ENCODE measurements at places on chromosomes 5 and 9.
A peak's percentile ranks its signal among the peaks of the same experiment; 100 is the strongest.

DNA sequence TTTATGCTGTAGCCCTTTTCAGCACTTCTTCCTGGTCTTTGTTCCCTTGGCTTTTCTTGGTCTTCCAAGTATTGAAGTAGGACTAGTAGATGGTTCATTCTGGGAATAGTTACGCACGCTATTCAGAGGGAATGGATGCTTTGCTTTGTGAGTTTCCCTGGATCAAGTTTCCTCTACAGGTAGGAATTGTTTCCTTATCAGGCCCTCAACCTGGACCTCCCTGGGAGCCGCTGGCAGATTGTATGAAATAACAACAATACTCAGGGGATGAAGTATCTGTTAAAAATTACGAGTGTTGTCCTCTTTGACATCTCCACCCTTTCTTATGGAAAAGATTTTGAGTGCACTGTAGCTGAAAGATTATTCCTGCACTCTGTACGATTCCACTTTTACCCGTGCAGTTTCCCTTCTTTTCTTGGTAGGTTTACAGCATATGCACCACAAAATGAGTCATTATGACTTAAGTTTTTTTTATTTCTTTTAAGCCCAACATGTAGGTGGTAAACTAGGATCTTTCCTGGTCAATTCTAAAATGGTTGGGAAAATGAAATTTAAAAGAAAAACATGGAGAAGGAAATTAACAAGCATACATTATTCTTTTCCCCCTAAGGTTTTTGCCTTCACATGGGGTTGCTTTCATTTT, 57.9 kb downstream of the ARHGAP26 start:
- H3K4me3 ChIP-seq: peak overlapping the region; percentile 51
- peak overlapping the region; percentile 90 for H3K27ac ChIP-seq
- no peaks in the 10 kb centered on the region for H3K27me3 ChIP-seq
- no peak for DNase-seq
- peaks cover 93% of the 10 kb centered on the region for H3K4me1 ChIP-seq
- H3K36me3 ChIP-seq: no peaks in the 10 kb centered on the region

GRCh38 chr9:130351343-130351742, 85.8 kb downstream of the HMCN2 start:
- DNase-seq: no peak
- H3K27ac ChIP-seq: no peak overlapping the region
- H3K27me3 ChIP-seq: no peaks in the 10 kb centered on the region
- H3K4me1 ChIP-seq: no peaks in the 10 kb centered on the region
- H3K36me3 ChIP-seq: no peaks in the 10 kb centered on the region

GRCh38 chr9:69542058-69542457, 130.1 kb downstream of the APBA1 start:
- no peak for DNase-seq
- H3K4me1 ChIP-seq: no peaks in the 10 kb centered on the region
- no peak overlapping the region for H3K27ac ChIP-seq
- peaks cover 61% of the 10 kb centered on the region for H3K27me3 ChIP-seq

- H3K27ac ChIP-seq: peak overlapping the region; percentile 43
- peak; percentile 21 for DNase-seq
- no peaks in the 10 kb centered on the region for H3K27me3 ChIP-seq
- peaks cover 42% of the 10 kb centered on the region for H3K4me1 ChIP-seq
- no peaks in the 10 kb centered on the region for H3K36me3 ChIP-seq
- H3K4me3 ChIP-seq: peak overlapping the region; percentile 31
Observed at GRCh38 chr5:172868924-172869591, 35.0 kb downstream of the ERGIC1 start.

GRCh38 chr5:65185468-65185867, 296.3 kb downstream of the ADAMTS6 start:
- no peaks in the 10 kb centered on the region for H3K27me3 ChIP-seq
- no peak overlapping the region for H3K27ac ChIP-seq
- H3K4me3 ChIP-seq: no peak overlapping the region
- H3K36me3 ChIP-seq: no peaks in the 10 kb centered on the region
- no peaks in the 10 kb centered on the region for H3K4me1 ChIP-seq
- no peak for DNase-seq

GRCh38 chr5:109682383-109682782, 7.3 kb upstream of the MAN2A1 start:
- DNase-seq: no peak
- H3K36me3 ChIP-seq: no peaks in the 10 kb centered on the region
- no peaks in the 10 kb centered on the region for H3K27me3 ChIP-seq
- H3K4me1 ChIP-seq: no peaks in the 10 kb centered on the region
- H3K27ac ChIP-seq: no peak overlapping the region

- no peak for DNase-seq
- no peak overlapping the region for H3K4me3 ChIP-seq
- H3K4me1 ChIP-seq: peaks cover 4% of the 10 kb centered on the region
- no peaks in the 10 kb centered on the region for H3K27me3 ChIP-seq
Observed at GRCh38 chr9:134059188-134059641, 8.6 kb downstream of the BRD3 start.

- DNase-seq: no peak
- H3K36me3 ChIP-seq: no peaks in the 10 kb centered on the region
- no peaks in the 10 kb centered on the region for H3K27me3 ChIP-seq
- H3K4me1 ChIP-seq: peaks cover 6% of the 10 kb centered on the region
- H3K4me3 ChIP-seq: no peak overlapping the region
Observed at GRCh38 chr9:77982581-77983319, 48.9 kb downstream of the GNAQ start.

DNA sequence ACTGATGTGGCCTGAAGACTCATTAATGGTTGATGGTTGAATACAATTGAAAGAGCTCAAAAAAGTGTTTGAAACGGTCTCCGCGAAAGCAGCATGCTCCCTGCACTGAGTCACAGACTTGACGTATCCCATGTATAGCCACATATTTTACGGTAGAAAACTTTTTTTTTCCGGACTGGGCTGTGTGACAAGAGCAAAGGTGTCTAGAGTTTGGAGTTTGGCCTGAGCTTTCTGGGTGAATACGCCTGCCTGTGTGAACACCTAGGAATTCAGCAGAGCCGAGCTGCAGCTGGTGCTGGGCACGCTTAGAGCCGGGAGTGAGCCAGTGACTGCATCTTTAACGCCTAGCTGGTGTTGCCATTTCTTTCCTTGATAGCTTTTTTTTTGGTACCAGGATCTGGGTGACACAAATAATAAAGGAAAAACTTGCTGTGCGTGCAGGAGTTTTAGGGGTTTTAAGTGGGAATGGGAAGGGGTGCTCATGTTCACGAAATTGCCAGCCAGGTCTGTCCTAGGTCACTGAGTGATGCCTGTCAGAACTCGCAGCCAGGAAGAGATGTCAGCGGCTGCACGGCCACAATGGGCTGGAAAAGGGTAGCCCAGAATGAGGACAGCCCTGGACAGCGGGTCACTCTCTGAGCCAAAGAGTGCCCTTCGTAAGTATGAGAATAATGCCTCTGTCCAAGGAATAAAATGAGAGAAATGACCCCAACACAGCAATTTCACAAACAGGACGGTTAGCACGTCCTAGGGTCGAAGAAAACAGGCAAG, 51.7 kb downstream of the PSMB7 start:
- H3K4me3 ChIP-seq: no peak overlapping the region
- DNase-seq: no peak
- H3K36me3 ChIP-seq: no peaks in the 10 kb centered on the region
- H3K27me3 ChIP-seq: no peaks in the 10 kb centered on the region

- H3K4me3 ChIP-seq: no peak overlapping the region
- H3K27ac ChIP-seq: no peak overlapping the region
- DNase-seq: no peak
Observed at GRCh38 chr5:114308017-114308416, 53.9 kb upstream of the KCNN2 start.

DNA sequence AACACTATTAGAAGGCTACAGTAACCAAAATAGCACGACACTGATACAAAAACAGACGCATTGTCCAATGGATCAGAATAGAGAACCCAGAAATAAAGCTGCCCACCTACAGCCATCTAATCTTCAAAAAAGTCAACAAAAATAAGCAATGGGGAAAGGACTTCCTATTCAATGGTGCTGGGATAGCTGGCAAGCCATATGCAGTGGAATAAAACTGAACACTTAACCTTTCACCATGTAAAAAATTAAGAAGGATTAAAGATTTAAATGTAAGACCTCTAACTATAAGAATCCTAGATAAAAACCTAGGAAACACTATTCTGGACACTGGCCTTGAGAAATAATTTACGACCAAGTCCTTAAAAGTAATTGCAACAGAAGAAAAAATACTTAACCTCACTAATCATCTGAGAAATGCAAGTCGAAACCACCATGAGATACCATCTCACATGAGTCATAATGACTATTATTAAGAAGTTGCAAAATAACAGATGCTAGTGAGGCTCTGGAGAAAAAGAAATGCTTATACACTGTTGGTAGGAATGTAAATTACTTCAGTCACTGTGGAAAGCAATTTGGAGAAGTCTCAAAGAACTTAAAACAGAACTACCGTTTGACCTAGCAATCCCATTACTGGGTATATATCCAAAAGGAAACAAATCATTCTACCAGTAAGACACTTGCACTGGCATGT, 203.3 kb upstream of the CDH9 start:
- H3K27me3 ChIP-seq: no peaks in the 10 kb centered on the region
- no peak overlapping the region for H3K27ac ChIP-seq
- H3K36me3 ChIP-seq: no peaks in the 10 kb centered on the region
- DNase-seq: no peak

- no peak overlapping the region for H3K27ac ChIP-seq
- H3K36me3 ChIP-seq: no peaks in the 10 kb centered on the region
- no peaks in the 10 kb centered on the region for H3K27me3 ChIP-seq
- no peaks in the 10 kb centered on the region for H3K4me1 ChIP-seq
- DNase-seq: no peak
Observed at GRCh38 chr5:13316176-13316575, 628.3 kb downstream of the DNAH5 start.

DNA sequence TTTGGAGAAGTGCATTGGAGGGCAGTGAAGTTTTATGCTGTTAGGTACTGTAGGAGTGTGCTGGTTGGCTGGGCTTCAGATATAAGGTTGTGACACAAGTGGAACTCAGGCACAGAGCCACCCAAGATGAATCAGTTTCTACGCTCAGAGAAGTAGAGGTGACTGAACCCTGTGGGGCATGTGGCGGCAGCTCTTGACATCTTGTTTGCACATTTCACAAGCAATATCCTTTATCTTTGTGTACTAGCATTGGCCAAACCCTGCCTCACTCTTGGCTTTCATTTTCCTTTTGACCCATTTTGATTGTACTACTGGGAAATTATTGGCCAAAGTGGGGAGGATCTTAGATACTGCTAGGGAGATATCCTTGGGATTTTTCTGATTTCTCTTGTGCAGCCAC, 110.0 kb downstream of the PSAT1 start:
- DNase-seq: no peak
- no peaks in the 10 kb centered on the region for H3K36me3 ChIP-seq
- no peaks in the 10 kb centered on the region for H3K27me3 ChIP-seq
- H3K4me3 ChIP-seq: no peak overlapping the region
- no peaks in the 10 kb centered on the region for H3K4me1 ChIP-seq

GRCh38 chr9:124077915-124078572, 66.5 kb downstream of the LHX2 start:
- H3K27me3 ChIP-seq: no peaks in the 10 kb centered on the region
- no peaks in the 10 kb centered on the region for H3K36me3 ChIP-seq
- H3K4me1 ChIP-seq: peaks cover 22% of the 10 kb centered on the region
- peak; percentile 44 for DNase-seq
- peak overlapping the region; percentile 4 for H3K4me3 ChIP-seq
- H3K27ac ChIP-seq: peak overlapping the region; percentile 21

GRCh38 chr9:136657974-136658848, 4.5 kb upstream of the EGFL7 start:
- no peak for DNase-seq
- no peak overlapping the region for H3K4me3 ChIP-seq
- H3K36me3 ChIP-seq: no peaks in the 10 kb centered on the region

- H3K4me1 ChIP-seq: peaks cover 12% of the 10 kb centered on the region
- H3K4me3 ChIP-seq: peak overlapping the region; percentile 70
- H3K36me3 ChIP-seq: peaks cover 13% of the 10 kb centered on the region
- H3K27ac ChIP-seq: peak overlapping the region; percentile 74
- no peaks in the 10 kb centered on the region for H3K27me3 ChIP-seq
Observed at GRCh38 chr9:93567271-93567959, 9.0 kb upstream of the PHF2 start.

GRCh38 chr9:28025186-28025585, 451.9 kb upstream of the C9orf72 start:
- no peak overlapping the region for H3K4me3 ChIP-seq
- H3K27ac ChIP-seq: no peak overlapping the region
- no peaks in the 10 kb centered on the region for H3K27me3 ChIP-seq
- H3K36me3 ChIP-seq: no peaks in the 10 kb centered on the region
- no peak for DNase-seq

DNA sequence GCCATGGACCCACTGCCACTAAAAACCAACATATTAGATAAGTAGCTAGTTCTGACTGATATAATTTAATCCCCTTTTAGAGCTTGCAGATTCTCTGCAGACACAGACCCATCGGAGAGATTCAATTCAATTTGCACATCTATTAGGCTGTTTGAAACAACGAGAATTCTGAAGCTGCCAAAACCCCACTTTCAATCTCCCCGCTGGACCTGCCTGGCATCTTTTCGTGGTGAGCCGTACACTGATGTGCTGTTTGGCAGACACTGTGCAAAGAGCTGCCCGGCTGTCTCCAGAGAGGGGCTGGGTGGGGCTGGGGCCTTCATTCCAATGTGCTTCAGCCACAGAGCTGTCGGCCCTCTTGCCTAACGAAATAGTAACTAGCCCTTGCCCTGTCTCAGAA, 42.1 kb upstream of the FAM240B start:
- no peak overlapping the region for H3K4me3 ChIP-seq
- no peaks in the 10 kb centered on the region for H3K4me1 ChIP-seq
- no peaks in the 10 kb centered on the region for H3K36me3 ChIP-seq
- no peaks in the 10 kb centered on the region for H3K27me3 ChIP-seq
- no peak for DNase-seq

DNA sequence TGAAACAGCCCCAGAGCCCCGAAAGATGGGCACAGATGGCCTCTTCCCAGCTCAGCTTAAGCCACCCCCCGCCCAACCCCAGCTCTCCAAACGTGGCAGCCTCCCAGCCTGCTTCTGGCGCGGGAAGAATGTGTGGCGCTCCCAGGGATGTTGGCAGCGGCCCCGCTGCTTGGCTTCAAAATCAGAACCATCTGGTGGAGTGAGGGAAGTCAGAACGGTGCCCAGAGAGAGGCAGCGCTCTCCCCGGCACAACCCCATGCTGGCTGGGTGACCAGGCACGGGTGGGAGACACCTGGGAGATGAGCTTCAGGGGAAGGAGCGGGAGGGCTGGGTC, 72.7 kb upstream of the ORM1 start:
- no peak overlapping the region for H3K27ac ChIP-seq
- no peaks in the 10 kb centered on the region for H3K36me3 ChIP-seq
- H3K4me1 ChIP-seq: no peaks in the 10 kb centered on the region
- H3K27me3 ChIP-seq: no peaks in the 10 kb centered on the region
- no peak overlapping the region for H3K4me3 ChIP-seq

- H3K4me3 ChIP-seq: no peak overlapping the region
- H3K27ac ChIP-seq: no peak overlapping the region
- H3K4me1 ChIP-seq: no peaks in the 10 kb centered on the region
- no peak for DNase-seq
- no peaks in the 10 kb centered on the region for H3K36me3 ChIP-seq
Observed at GRCh38 chr5:144036476-144036875, 134.0 kb downstream of the YIPF5 start.
